ENCODE measurements at places on chromosomes 13 and 19.

DNA sequence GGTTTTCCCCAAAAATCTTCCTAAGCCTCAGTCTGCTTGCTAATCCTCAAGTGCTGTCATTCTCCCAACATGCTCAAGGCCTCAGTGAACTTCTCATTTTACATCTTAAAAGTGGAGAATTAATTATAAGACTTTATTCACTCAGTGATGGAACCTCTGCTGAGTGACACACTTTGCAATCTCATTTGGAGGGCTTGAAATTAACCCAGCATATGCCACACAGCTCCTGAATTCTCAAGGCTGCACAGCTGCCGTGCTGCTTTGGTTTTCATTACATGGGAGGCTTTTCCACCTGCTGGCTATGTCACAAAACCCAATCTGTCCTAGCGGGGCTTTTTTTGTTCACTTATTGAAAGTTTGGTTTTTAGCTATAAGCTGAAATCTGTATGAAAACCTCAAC, 28.3 kb upstream of the SERPINE3 start:
- no peak for DNase-seq

- DNase-seq, result no peak
These were observed 44.5 kb upstream of the KCTD15 start for GRCh38 chr19:33752018-33752800.

- no peak for DNase-seq
These were observed 244.6 kb upstream of the SGCG start for GRCh38 chr13:22936228-22936627.

GRCh38 chr13:110636053-110636475, 20.7 kb downstream of the NAXD start:
- DNase-seq, result no peak

- peak; percentile 81 for DNase-seq
These were observed 75.0 kb downstream of the RASA3 start for GRCh38 chr13:114057166-114058050.

DNA sequence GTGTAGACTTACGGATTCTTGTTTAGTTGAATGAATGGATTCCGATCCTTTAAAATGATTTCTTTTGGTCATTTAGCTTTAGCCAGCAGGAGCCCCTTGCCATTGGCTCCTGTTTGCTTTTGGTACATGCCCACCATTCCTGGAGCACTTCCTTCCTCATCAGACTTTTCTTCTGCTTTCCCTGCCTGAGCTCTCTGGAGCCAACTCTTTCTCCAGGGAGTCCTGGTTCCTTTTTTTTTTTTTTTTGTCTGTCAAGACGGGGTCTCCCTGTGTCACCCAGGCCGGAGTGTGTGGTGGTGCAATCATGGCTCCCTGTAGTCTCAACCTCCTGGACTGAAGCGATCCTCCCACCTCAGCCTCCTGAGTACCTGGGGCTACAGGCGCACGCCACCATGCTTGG, 37.8 kb downstream of the SMARCA4 start:
- DNase-seq, result no peak

GRCh38 chr13:20738616-20739015, 35.1 kb downstream of the IL17D start:
- DNase-seq, result no peak

DNA sequence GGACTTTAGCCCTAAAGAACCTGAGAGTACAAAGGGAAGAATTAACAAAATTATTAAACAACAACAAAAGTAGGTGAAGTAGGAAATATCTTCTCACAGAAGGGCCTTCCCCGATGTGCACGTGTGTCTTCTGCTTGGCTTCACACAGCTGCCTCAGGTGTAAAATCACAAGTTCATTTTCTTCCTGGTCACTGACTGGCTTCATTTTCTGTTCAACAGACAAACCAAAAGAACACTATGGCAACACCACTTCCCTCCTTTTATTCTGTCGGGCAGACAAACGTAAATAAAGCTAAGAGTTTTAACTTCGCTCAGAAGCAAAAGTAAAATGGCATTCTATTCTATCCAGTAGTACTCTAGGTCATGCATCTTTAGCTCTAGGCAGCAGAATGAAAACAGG, 140.9 kb downstream of the TBC1D4 start:
- no peak for DNase-seq

DNA sequence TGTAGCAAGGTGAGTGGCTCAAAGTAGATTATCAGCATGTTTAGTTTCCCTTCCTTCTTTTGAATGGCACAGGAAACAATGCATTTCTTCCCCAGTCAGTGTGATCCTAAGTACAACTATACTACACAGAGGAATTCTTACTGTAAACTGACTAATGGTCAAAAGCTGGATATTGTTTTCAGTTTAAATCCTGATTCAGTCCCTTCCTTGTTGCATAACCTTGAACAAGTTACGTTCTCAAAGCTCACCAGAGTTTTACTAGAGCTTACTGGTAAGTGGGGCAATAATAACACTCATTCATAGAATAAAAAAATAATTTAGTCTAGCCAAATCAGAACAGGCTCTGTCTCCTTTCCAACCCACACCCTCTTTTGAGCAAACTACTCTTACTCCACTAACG, 180.1 kb downstream of the POSTN start:
- no peak for DNase-seq

GRCh38 chr13:93292366-93292765, 65.8 kb downstream of the GPC6 start:
- no peak for DNase-seq

DNA sequence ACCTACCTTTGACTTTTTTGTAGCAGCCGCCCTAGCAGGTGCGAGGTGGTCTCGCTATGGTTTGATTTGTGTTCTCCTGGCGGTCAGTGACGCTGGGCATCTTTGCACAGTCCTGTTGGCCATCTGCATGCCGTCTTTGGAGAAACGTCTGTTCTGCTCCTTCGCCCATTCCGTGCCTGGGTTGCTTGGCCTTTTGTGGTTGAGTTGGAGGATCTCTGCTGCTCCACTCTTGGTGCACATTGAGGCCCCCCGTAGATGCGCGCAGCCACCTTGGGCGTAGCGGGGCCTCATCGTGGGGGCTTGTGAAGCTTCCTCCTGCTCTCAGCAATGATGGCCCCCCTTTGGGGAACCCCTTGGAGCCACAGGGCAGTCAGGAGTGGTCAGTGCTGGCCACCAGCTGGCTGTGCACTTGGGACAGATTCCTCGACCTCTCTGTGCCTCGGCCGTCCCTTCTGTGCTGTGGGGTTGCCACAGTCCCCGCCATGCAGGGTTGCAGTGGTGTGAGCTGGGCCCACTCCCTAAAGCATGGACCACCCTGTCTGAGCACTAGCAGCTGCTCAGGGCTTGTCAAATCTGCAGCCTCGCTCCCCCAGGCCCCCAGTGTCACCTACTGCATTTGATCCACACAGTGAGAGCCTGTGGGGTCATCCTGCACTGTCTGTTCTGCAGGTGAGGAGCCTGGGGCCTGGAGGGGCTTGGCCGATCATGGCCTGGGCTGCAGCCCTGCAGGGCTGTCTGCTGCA, 170.8 kb downstream of the KDM4B start:
- no peak for DNase-seq

- DNase-seq, result no peak
These were observed 446.0 kb downstream of the EFNB2 start for GRCh38 chr13:106089261-106089980.

- DNase-seq, result no peak
These were observed 28.1 kb downstream of the BRD4 start for GRCh38 chr19:15304140-15304705.

- no peak for DNase-seq
These were observed 558 bp upstream of the PPAN start for GRCh38 chr19:10105509-10106099.

- no peak for DNase-seq
These were observed 3.9 kb upstream of the B9D2 start for GRCh38 chr19:41367848-41368301.

- peak; percentile 37 for DNase-seq
These were observed 1651.9 kb upstream of the MIR17HG start for GRCh38 chr13:89695343-89696257.

DNA sequence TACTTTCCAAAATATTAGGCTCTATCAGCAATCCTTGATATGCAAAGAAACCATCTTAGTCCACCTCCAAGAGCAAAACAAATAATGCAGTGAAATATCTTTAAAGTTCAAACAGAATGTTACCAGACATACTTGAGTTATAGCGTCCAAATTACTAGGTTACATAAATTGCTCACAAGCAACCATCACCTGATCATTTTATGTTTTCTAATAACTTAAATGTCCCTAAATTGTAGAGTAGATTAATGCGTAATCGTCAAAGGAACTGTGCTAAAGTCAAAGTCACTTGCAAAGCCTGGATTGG, 350.6 kb upstream of the ARGLU1 start:
- DNase-seq, result no peak

- DNase-seq, result no peak
These were observed 23.2 kb upstream of the GTF3A start for GRCh38 chr13:27401210-27401609.

DNA sequence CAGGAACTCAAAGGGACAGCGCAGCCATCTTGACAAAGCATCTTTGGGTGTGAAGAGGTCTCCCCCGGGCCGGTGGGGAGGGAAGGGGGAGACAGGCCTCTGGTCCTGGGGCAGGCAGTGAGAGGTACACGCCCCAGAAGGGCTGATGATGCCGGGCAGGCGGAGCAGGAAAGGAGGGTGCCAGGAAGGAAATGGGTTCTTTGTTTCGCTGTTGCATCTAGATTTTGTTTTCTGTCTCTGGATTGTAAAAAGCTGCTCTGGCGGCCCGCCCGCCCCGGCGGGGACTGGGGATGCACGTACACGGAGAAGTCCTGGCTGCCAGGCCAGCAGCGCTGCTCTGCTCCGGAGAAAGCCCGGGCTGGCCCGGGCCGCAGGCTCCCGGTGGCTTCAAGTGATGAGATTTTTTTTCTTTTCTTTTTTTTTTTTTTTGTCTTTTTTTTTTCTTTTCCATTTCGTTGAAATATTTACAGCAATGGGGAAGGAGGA, 13.2 kb upstream of the ASF1B start:
- no peak for DNase-seq

DNA sequence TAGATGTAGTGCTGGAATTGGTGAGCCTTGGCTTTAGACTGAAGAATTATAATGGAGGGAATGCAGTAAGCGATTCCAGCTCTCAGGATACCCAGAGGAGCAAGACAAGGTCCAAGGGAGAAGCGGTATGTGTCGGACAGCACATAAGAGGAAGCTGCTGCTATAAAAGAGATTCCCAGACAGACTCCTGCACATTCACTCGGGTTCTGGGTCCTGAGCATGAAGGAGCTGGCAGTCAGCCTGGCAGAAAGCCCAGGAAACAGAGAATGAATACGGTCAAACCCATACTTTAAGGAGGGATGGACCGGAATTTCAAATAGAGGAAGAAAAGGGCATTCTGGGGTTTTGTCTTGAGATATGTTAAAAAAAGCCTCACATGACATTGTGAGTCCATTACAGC, 308.3 kb downstream of the DNAJC15 start:
- DNase-seq, result no peak

- DNase-seq, result no peak
These were observed at the start of gene ZNF814 for GRCh38 chr19:57888560-57889231. TSS of gene ZNF814 (minus strand) at chr19:57889037. CDS start at chr19:57888802, 235 bp downstream.

GRCh38 chr13:33958964-33959363, 141.0 kb downstream of the RFC3 start:
- DNase-seq, result no peak

Data from NCI-H146 (cell line).